ENCODE measurements at places on chromosomes 1 and 21.

- DNase-seq: no peak
These were observed 87.4 kb upstream of the IGSF21 start for GRCh38 chr1:18020021-18020817.

GRCh38 chr1:98940722-98941079 is 64.0 kb downstream of the PLPPR5 start:
- no peak for DNase-seq

GRCh38 chr1:199020051-199020450 is 381.2 kb downstream of the PTPRC start:
- DNase-seq: no peak

GRCh38 chr1:3581296-3582036 is 29.8 kb downstream of the MEGF6 start:
- DNase-seq: no peak

GRCh38 chr1:157450106-157450505 is 102.2 kb downstream of the FCRL5 start:
- DNase-seq: no peak

GRCh38 chr1:110305900-110306420 is 33.2 kb upstream of the RBM15 start:
- no peak for DNase-seq

GRCh38 chr1:60596791-60597750 is 485.3 kb upstream of the NFIA start:
- DNase-seq: no peak

GRCh38 chr1:221439008-221439746 is 302.7 kb downstream of the DUSP10 start:
- no peak for DNase-seq

- no peak for DNase-seq
These were observed 4.0 kb upstream of the PLEKHM2 start for GRCh38 chr1:15680131-15680530.

- no peak for DNase-seq
These were observed 16.1 kb downstream of the USP1 start for GRCh38 chr1:62452951-62453350.

DNA sequence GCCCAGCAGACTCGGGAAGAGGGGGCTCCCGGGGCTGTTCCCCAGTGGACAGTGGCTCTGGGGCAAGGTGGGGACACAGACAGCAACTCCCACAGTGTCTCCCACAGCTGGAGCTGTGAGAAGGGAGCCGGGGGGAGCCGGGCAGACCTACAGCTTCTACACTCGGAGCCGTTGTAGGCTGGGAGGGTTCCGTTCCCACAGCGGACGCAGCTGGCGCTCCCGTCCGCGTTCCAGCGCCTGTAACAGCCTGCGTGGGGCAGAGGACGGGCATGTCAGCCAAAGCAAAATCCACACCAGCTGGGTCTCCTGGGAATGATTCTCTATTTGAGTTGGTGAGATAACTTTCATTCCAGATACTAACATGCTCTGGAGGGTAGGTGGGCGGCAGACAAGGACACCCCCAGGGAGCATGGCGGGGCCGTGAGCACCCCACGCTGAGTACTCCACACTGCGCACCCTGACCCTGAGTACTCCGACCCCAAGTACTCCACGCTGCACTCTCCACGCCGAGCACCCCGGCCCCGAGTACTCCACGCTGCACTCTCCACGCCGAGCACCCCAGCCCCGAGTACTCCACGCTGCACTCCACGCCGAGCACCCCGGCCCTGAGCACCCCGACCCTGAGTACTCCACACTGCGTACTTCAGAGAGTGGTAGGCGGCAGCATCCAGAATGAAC is 13.4 kb upstream of the RNF223 start:
- no peak for DNase-seq

DNA sequence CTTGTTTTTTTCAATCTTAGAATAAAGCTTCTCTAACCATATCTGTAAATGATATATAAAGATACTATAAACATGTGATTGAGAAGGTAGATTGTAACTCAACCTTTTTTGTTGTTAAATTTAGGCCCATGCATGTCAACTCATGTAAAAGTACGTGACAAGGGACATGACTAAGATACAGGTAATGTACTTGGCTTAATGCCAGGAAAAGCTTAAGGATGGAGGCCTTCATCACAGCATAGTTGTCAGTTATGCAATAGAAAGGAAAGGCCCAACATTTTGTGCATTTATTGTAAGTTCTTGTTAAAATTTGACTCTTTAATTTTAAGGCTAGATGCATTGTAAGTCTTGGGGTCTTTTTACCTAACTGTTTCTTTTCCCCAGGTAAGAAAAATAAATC is 305.1 kb downstream of the LTN1 start:
- DNase-seq: no peak

- no peak for DNase-seq
These were observed 29.5 kb downstream of the RUNX1 start for GRCh38 chr21:35019631-35020032.

DNA sequence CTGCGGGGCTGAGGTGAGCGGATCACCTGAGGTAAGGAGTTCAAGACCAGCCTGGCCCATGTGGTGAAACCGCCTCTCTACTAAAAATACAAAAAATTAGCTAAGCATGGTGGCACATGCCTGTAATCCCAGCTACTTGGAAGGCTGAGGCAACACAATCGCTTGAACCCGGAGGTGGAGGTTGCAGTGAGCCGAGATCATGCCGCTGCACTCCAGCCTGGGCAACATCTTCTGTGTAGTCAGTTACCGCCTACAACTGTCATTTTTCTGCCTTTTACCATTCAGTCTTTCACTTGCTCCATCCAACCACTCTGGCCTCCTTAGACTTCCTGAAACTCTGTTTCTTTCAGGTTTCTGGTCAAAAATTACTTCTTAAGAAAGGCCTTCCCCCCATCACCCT is 2.2 kb downstream of the MYCBP start:
- DNase-seq: no peak

- no peak for DNase-seq
These were observed 3.2 kb downstream of the LRRC8B start for GRCh38 chr1:89527750-89528381.

GRCh38 chr1:7680955-7681268 is 90.2 kb upstream of the VAMP3 start:
- DNase-seq: no peak

DNA sequence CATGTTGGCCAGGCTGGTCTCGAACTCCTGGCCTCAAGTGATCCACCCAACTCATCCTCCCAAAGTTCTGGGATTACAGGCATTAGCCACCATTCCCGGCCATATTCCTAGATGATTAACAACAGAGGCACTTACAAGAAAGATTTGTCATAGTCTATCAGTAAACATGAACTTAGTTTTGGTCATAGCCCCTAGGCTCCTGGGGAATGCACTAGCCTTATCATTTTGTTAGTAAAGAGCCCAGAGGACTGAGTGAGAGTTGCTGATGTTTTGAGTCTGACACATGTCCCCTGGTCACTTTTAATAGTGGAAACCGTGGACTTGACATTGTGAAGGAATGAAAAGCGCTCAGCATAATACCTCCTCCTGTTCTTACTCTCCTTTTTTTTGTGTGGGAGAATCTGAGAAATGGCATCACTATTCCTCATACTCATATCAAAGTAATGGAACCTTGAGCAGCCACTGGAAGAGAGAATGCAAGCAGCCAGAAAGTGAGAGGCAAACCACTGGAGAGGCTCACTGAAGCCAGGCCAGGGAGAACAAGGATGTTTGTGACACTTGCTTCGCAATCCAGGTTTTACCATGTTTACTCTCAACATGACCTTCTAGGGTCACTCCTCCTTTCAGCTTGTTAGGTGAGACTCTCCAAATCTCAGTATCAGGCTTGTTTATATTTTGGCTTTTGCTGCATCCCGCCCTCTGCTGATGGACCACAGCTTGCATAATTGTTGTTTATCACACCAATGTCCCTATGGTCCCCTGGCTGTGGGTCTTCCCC is 14.8 kb downstream of the ATP1B1 start:
- no peak for DNase-seq

DNA sequence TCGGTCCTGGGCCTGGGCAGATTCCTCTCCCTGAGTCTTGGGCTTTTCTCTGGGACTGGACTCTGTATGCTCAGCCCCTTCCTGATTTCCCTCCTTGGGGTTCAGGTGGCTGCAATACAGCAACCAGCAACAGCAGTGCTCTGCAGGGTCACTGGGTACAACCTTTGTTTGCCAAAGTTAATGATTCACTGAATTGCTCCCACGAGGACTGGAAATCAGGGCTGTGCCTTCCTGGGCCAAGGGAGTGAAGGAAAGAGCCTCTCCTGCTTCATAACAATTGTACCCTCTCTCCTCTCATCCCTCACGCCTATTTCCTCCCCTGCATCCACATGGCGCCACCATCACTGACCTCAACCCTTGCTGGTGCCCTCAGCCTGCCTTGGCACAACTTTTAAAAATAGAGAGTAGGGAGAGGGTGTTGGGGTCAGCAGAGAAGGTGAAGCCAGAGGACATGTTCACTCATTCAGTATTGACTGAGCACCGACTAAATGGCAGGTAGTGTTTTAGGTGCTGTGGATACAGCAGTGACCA is 52.8 kb upstream of the GOLT1A start:
- no peak for DNase-seq

- DNase-seq: no peak
These were observed 9.2 kb downstream of the RNU5D-1 start for GRCh38 chr1:44721485-44722361.

- no peak for DNase-seq
These were observed 5.5 kb upstream of the DDR2 start for GRCh38 chr1:162626761-162627160.

DNA sequence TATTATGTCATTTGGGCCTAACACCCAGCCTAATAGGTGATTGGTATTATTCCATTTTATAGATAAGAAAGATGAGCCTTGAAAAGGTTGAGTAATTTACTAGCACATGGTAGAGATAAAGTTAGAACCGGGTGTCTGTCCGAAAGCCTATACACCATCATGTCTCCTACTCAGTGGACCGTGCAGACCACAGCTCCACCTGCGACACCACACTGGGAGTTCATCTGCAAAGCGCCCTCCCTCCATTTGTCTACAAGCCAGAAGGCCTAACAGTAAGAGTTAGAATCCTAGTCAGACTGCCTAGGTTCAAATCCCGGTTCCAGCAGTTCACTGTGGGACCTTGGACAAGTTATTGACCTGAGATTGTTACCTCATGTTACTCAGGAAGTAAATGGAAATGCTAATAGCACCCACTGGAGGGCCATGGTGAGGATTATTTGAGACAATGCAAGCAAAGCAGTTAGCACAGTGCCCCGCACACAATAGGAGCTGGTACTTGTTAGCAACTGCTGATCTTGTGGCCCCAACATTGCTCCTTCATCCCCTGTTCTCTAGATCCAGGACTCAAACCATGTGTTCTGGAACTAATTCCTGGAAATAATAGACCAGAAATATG is 20.5 kb downstream of the ARMH1 start:
- no peak for DNase-seq

GRCh38 chr1:207670192-207670591 is 25.3 kb downstream of the CR1L start:
- no peak for DNase-seq

DNA sequence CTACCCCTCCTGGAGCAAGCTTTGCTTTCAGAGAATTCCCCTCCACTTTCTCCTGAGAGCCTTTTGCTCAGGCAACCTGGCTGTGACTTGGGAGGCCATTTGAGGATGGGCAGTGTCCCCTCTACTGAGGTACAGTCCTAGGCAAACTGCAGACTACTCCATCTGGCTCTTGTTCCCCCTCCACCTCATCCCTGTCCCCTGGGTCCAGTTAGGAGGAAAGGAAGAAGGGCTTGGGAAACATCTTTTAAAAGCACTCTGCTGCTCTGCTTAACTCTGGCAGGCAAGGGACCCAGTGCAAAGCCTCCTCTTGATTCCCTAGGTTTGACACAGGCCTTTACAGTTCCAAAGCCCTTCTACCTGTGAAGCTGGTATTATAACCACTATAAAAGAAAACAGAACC is 108.2 kb downstream of the NAV1 start:
- no peak for DNase-seq

GRCh38 chr21:28871388-28872010 is 121.2 kb downstream of the LTN1 start:
- no peak for DNase-seq

DNA sequence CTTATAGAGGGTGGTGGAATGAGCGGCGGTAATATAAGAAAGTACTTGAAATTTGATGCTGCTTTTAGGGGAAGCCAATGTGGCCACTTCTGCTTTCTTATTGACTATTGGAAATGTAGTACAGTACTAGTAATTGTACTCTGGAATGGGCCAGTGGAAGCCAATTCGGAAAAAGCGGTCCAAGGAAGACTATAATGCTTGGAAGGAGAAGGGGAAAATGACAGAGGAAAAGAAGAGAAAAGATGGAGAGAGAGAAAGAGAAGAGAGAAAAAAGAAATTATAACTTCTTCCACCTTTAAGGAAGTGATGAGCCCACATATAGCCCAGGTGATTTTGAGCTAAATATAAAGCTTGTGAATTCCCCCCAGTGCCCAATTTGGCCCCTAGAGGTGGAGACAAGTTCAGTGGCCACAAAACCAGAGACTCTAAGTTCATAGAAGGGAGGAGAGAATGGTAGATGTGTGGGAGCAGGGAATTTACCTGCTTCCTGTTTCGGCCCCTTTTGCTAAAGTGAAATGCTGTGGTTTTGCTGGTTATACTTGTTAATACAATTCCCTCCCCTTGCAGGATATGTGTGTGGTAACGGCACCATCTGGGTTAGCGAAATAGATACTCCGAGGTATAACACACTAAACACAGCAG is 35.7 kb upstream of the DUSP10 start:
- no peak for DNase-seq

DNA sequence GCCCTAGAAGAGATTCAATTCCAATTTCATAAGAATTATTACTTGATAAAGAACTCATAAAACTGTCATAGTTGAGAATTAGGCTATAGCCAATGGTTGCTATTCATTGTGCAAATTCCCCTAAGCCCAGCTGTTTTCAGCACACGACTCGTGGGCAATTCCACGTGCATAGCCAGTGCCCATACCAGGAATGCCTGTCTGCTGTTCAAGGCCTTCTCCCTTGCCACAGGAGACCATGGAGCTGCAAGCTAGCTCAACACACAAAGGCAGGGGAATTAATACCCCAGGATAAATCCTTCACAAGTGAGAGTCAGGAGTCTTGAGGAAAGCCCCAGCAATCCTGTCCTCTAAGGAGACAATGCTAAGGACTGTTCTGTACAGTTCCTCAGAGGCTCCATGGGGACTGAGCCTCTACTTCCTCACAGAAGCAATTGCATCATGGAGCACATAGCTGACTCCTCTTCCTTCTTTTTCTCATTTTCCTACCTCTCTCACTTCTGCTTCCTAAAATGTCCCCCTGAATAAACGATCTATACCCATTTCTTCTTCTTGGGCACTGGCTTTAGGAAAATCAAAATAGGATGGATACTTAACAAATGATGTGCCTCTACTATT is 19.1 kb upstream of the CHRM3 start:
- no peak for DNase-seq

- DNase-seq: no peak
These were observed 13.7 kb upstream of the SRP9 start for GRCh38 chr1:225763716-225764548.

Data from right kidney (tissue), 9 donors.